Thyroid gland (tissue), 4 donors: ENCODE measurements at places on chromosomes 7 and 10.
A peak's percentile ranks its signal among the peaks of the same experiment; 100 is the strongest.

- H3K36me3 ChIP-seq = no peaks in the 10 kb centered on the region
- no peak overlapping the region for H3K27ac ChIP-seq
- no peak overlapping the region for H3K4me3 ChIP-seq
- H3K27me3 ChIP-seq = no peaks in the 10 kb centered on the region
- no peaks in the 10 kb centered on the region for H3K4me1 ChIP-seq
These were observed 224.6 kb upstream of the NRP1 start for GRCh38 chr10:33559105-33559504.

DNA sequence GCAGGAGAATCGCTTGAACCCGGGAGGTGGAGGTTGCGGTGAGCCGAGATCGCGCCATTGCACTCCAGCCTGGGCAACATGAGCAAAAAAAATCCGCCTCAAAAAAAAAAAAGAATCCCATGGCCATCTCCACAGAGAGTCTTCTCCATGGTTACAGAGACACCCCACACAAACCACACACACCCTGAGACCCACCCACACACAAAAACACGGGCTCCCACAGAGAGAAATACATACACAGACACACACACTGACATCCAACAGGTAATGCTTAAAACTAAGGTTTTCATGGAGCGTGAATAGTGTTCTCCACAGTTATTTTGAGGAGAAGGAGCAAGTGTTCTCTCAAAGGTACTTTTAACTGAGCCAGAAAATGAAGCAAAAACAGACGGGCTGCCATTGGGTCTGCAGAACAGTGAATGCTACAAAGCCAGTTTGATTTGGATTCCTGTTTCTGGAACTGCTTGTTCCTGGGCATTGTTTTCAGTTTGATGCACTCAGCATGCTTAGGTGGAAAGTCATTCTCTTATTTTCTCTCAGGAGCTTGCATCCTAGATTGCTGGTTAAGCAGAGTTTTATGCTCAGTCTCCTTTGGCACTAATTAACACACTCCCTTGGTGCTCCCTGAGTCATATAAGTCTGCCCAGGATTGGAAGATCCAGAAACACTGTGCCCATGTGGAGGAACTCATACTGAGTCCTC, 15.4 kb downstream of the AHCYL2 start:
- peak overlapping the region; percentile 96 for H3K27ac ChIP-seq
- no peak overlapping the region for H3K4me3 ChIP-seq
- H3K36me3 ChIP-seq = no peaks in the 10 kb centered on the region
- peaks cover 27% of the 10 kb centered on the region for H3K4me1 ChIP-seq
- no peaks in the 10 kb centered on the region for H3K27me3 ChIP-seq
- DNase-seq = peak; percentile 70

DNA sequence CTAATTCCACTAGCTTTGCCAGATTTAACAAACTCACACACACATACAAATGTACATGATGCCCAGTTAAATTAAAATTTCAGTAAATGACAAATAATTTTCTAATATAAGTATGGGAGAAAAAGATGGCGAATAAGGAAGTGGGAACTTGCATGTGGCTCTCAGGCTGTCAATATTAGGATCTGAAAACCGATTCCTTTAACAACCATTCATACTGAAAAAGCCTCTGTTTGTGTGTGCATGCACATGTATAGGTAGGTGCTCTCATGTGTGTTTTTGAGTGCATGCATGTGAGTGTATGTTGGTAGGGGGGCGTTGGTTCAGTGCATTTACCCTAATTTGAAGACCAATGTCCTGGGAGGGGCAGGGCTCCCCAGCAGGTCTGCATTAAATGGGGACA, 125.3 kb downstream of the HTR7 start:
- no peaks in the 10 kb centered on the region for H3K4me1 ChIP-seq
- H3K27ac ChIP-seq = no peak overlapping the region
- no peaks in the 10 kb centered on the region for H3K27me3 ChIP-seq
- no peaks in the 10 kb centered on the region for H3K36me3 ChIP-seq
- no peak for DNase-seq
- no peak overlapping the region for H3K4me3 ChIP-seq

DNA sequence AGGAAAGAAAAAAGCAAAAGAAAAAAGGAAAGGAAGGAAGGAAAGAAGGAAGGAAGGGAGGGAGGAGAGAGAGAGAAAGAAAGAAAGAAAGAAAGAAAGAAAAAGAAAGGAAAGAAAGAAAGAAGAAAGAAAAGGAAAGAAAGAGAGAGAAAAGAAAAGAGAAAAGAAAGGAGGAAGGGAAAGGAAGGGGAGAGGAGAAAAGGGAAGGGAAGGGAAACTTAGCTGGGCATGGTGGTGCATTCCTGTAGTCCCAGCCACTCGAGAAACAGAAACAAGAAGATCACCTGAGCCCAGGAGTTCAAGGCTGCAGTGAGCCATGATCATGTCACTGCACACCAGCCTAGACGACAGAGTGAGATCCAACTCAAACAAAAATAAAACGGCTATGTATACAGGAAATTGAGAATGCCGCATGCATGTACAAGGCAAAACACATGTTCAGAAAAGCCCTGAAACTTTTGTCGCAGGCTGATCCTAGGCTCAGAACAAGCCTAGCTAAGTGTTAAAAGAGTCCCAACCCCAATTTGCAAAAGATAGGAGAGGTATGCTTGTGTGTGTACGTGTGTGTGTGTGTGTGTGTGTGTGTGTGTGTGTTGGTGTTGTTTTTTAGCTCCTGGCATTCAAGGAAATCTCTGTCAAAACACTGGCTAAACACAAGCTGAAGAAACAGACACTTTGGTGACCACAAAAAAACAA, 6.6 kb upstream of the NPC1L1 start:
- no peaks in the 10 kb centered on the region for H3K27me3 ChIP-seq
- H3K27ac ChIP-seq = no peak overlapping the region
- H3K4me3 ChIP-seq = no peak overlapping the region
- H3K36me3 ChIP-seq = no peaks in the 10 kb centered on the region

GRCh38 chr10:93267521-93267920, 193.8 kb downstream of the CYP26A1 start:
- H3K4me3 ChIP-seq = no peak overlapping the region
- H3K4me1 ChIP-seq = no peaks in the 10 kb centered on the region
- H3K36me3 ChIP-seq = no peaks in the 10 kb centered on the region
- no peak overlapping the region for H3K27ac ChIP-seq
- no peaks in the 10 kb centered on the region for H3K27me3 ChIP-seq

- DNase-seq = no peak
- no peak overlapping the region for H3K4me3 ChIP-seq
- no peaks in the 10 kb centered on the region for H3K27me3 ChIP-seq
- H3K36me3 ChIP-seq = no peaks in the 10 kb centered on the region
- H3K27ac ChIP-seq = no peak overlapping the region
These were observed 252.0 kb upstream of the GRB10 start for GRCh38 chr7:51034521-51035264.

DNA sequence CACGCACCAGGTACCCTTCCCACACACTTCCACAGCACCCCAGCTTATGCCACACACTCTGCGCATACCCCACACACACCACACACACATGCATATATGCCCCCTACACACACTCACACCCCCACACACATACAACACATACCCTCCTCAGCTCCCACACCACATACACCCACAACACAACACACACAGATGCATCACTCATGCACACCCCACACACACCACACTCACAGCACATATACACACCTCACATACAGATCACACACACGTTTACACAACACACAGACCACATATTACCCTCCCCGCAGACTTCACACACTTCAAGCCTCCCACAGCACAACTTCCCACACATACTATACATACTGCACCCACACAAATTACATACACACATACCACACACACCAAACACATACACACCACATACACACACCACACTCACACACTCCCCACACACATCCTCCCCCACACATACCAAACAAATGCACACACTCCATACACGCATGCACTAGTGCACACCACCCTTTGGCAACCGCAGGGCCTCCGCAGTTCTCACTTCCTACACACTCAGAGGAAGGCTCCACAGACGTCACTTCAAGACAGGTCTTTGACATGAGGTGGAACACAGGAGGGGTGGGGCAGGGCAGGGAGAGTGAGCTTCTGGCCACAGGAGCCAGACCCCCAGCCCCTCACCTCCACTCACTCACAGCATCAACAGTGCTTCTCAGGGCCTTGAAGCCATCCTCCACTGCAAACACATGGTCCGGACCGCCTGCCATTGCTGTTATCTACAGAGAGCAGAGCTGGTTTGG, 18.5 kb upstream of the ANTXRL start:
- H3K27ac ChIP-seq = no peak overlapping the region
- H3K4me3 ChIP-seq = no peak overlapping the region
- H3K27me3 ChIP-seq = no peaks in the 10 kb centered on the region
- H3K4me1 ChIP-seq = no peaks in the 10 kb centered on the region
- no peaks in the 10 kb centered on the region for H3K36me3 ChIP-seq

DNA sequence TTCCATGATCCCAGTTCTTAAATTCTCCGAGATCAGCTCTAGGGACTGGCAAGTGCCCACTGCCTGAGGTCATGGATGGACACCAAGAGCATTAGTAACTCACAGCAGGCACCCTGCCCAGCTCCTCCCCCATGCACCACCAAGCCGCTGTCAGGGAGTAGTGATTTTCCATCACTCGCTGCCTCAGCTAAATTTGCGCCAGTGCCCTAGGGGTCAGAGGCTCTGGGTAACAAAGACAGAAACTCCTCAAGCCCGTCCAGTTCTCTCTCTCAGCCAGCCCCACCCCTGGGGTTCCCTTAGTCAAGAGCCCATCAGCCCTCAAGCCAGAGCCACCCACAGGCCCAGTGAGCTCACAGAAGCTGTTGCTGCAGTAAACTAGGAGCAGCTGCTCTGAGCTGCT, 30.0 kb downstream of the PAX2 start:
- H3K27ac ChIP-seq = no peak overlapping the region
- no peak for DNase-seq
- H3K36me3 ChIP-seq = no peaks in the 10 kb centered on the region

GRCh38 chr7:91557789-91558404, 293.7 kb downstream of the FZD1 start:
- no peaks in the 10 kb centered on the region for H3K36me3 ChIP-seq
- DNase-seq = no peak
- no peaks in the 10 kb centered on the region for H3K27me3 ChIP-seq
- no peak overlapping the region for H3K4me3 ChIP-seq

DNA sequence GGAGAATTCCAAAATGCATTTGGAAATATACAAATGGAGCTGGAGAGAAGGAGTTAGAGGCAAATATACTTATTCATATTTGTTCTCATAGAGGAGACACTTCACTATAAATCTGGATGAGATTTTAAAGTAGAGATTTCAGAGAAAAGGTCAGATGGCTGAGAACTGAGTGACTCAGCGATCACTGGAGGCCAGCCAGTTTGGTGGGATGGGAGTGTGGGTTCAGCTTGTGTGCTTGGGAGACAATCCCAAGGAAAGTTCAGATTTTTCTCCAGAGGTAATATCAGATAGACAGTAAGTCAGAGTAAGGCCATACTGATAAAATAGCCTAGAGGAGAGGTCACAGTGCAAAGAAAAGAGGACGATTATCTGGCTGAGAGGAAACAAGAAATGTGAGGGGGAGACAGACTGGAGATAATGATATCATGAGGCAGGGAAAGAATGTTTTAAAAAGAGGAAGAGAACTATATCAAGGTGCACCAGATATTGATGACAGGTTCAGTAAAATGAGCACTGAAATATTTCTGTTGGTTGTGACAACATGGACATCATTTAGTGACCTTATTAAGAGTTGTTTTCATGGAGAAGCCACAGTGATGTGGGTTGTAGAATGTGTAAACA, 67.0 kb downstream of the MDFIC start:
- no peaks in the 10 kb centered on the region for H3K27me3 ChIP-seq
- no peaks in the 10 kb centered on the region for H3K36me3 ChIP-seq
- peak; percentile 30 for DNase-seq
- H3K4me1 ChIP-seq = peaks cover 18% of the 10 kb centered on the region
- peak overlapping the region; percentile 24 for H3K27ac ChIP-seq
- H3K4me3 ChIP-seq = no peak overlapping the region

GRCh38 chr7:102173669-102174068, 113.0 kb upstream of the SH2B2 start:
- H3K4me1 ChIP-seq = peaks cover 5% of the 10 kb centered on the region
- no peak overlapping the region for H3K27ac ChIP-seq
- H3K4me3 ChIP-seq = no peak overlapping the region
- H3K36me3 ChIP-seq = no peaks in the 10 kb centered on the region
- no peaks in the 10 kb centered on the region for H3K27me3 ChIP-seq
- peak; percentile 6 for DNase-seq

DNA sequence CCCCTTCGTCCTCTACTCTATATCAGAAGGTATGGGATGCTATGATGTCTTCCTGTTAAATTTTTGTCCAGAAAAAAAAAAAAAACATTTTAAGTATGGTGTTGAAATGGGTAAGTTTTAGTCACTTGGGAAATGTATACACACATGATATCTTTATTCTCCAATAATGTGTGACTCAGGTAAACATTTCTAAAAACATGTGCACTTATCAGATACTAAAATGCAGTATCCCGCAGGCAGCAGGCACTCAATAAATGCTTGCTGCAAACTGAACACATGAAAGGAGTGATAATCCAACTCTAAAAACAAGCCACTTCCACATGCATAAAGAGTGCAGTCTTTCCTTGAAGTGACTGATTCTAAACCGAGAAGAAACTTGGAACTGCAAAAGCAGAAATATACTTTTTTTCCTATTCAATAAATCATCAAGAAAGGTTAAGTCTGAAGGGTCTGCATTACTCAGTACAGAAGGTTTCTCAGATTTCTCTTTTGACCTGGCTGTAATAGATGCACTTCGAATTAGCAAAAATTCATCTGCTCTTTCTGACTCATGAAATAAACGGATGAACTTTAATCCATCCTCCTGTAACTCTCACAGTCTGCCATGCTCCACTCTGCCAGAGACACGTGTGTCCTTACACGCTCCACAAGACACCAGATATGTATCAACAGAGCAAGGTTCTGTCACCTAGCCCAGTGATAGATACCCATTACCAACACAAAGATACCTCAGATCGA, 84.0 kb downstream of the HIPK2 start:
- H3K36me3 ChIP-seq = no peaks in the 10 kb centered on the region
- DNase-seq = no peak
- no peak overlapping the region for H3K4me3 ChIP-seq
- H3K27me3 ChIP-seq = no peaks in the 10 kb centered on the region
- H3K4me1 ChIP-seq = peaks cover 7% of the 10 kb centered on the region

DNA sequence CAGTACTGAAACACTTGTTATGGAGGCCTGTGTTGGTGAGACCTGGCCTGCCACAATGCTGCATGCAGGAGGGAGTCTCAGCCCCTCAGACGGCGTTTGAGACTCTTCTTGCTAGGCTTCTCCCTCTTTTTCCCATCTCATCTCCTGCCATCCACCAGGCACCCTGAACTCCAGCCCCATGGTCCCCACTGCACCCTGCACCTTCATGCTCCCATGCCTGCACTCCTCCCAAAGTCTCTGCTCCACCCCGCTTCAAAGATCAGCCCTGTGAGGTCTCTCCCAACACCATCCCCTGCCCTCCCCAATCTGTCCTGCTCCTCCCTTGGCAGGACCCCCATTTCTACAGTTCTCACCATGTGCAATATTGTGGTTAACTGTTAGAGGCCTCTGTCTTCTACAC, 61.7 kb downstream of the VOPP1 start:
- DNase-seq = no peak
- H3K4me1 ChIP-seq = no peaks in the 10 kb centered on the region
- H3K4me3 ChIP-seq = no peak overlapping the region
- H3K27ac ChIP-seq = no peak overlapping the region
- no peaks in the 10 kb centered on the region for H3K36me3 ChIP-seq

GRCh38 chr10:35262436-35262835, 73.9 kb upstream of the CCNY start:
- no peaks in the 10 kb centered on the region for H3K36me3 ChIP-seq
- H3K27ac ChIP-seq = no peak overlapping the region
- no peaks in the 10 kb centered on the region for H3K4me1 ChIP-seq
- H3K4me3 ChIP-seq = no peak overlapping the region
- H3K27me3 ChIP-seq = no peaks in the 10 kb centered on the region

GRCh38 chr10:120960725-120961124, 109.6 kb downstream of the WDR11 start:
- no peaks in the 10 kb centered on the region for H3K27me3 ChIP-seq
- H3K36me3 ChIP-seq = no peaks in the 10 kb centered on the region
- no peak overlapping the region for H3K27ac ChIP-seq
- no peak for DNase-seq
